H4 (cell line): ENCODE measurements at places on chromosomes 7 and 10. TPM values are rescaled to one million over a fixed set of nuclear protein-coding genes. Genes with fewer than 3 reads are reported as not detected.

DNA sequence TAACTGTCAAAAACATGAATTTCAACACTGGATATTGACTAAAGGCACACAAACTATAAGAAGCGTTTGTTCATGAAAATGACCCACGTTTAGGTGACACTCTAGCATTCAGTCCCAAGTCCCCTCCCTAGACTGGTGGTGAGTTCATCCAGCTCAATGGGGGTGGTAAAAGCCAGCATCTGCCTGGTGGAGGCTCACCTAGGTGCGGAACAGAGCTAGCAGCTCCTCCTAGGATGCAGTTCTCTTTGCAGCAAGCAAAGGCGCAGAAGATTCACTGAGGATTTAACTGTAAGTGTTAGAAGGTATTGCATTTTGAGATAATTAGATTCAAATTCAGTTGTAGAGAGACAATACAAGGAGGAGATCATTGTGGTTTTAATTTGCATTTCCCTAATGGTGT is 87.6 kb downstream of the VSTM2A start:
- no peak for DNase-seq

DNA sequence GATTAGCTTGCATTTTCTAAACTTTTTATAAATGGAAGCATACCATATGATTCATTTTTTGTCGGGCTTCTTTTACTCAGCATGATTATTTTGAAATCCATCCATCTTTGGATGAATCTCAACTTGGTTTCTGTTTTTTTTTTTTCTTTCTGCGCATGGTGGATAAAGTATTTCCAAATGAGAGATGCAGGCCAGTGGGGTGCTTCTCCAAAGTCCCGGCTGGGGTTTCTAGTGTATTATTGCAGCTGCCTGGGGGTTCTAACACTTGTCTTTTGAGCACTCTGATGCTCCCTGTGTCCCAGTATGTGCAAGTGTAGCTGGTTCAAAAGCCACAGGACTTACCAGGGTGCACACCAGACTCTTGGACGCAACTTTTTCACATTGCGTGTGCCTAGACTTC is 70.9 kb upstream of the LOXL4 start:
- DNase-seq: no peak

GRCh38 chr10:76632767-76633051 is 1004.9 kb downstream of the KCNMA1 start:
- peak; percentile 71 for DNase-seq

DNA sequence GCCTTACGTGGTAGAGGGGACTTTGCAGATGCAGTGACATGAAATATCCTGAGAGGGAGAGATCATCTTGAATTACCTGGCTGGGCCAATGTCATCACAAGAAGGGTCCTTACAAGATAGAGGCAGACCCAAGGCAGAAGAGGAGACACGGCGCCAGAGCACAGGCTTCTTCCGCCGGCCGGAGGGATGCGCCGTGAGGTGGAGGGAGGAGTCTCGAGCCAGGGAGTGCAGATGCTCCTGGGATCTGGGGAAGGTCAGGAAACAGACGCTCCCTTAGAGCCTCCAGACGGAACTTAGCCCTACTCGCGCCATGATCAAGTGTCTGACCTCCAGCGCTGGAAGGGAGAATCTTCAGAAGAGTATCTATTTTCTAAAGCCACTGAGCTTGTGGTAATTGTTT is 304.8 kb downstream of the GLRX3 start:
- no peak for DNase-seq

GRCh38 chr7:108455998-108456677 is at the start of gene NRCAM:
NRCAM (minus strand) TSS chr7:108456436; CDS start chr7:108240064, 216,372 bp downstream.
- peak; percentile 25 for DNase-seq

DNA sequence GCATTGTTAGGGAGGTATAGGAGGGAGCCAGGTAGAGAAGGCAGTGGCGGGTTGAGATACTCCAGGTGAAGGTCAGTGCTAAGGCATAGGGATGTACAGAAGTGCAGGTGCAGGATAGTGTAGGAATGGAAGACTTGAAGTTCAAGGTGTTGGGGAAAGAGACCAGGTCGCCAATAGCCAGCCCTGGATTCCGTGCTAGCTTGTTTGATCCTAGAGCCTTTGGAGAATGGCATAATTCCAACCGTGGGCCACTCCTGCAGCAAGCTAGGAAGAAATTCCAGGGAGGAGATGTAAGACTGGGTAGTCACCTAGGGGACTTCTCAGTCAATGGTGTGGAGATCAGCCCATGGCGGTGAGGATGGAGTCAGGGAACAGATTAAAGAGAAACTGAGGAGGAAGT is 272.7 kb downstream of the RPS24 start:
- DNase-seq: no peak

- peak; percentile 50 for DNase-seq
These were observed 26.5 kb downstream of the DNAJB12 start for GRCh38 chr10:72328045-72328828.

DNA sequence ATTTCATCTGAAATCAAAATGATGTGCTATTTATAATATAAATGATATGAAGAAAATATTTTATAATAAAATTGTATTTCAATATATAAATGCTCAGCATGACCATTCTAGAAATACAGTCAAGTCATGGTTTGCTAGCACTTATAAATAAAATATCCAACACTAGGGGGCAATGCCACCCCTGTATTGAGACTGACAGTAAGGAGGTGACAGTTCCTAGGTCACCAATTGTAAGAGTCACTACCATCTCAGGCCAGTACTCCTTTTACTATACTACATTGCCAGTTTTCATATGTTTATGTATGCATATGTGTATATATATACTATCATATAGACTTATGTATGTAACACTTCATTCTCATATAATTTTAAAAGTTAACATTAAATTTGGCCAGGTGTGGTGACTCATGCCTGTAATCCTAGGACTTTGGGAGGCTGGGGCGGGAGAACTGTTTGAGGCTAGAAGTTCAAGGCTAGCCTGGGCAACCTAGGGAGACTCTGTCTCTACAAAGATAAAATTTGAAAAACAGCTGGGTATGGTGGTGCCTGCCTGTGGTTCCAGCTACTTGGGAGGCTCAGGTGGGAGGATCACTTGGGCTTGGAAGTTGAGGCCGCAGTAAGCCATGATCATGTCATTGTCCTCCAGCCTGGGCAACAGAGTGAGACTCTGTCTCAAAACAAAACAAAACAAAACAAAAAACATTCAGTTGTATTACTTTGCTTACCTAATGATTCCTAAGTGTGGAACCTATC is 2.4 kb upstream of the CNOT4 start:
- DNase-seq: peak; percentile 81

- no peak for DNase-seq
These were observed 264.4 kb downstream of the ETV1 start for GRCh38 chr7:13724977-13725566.

DNA sequence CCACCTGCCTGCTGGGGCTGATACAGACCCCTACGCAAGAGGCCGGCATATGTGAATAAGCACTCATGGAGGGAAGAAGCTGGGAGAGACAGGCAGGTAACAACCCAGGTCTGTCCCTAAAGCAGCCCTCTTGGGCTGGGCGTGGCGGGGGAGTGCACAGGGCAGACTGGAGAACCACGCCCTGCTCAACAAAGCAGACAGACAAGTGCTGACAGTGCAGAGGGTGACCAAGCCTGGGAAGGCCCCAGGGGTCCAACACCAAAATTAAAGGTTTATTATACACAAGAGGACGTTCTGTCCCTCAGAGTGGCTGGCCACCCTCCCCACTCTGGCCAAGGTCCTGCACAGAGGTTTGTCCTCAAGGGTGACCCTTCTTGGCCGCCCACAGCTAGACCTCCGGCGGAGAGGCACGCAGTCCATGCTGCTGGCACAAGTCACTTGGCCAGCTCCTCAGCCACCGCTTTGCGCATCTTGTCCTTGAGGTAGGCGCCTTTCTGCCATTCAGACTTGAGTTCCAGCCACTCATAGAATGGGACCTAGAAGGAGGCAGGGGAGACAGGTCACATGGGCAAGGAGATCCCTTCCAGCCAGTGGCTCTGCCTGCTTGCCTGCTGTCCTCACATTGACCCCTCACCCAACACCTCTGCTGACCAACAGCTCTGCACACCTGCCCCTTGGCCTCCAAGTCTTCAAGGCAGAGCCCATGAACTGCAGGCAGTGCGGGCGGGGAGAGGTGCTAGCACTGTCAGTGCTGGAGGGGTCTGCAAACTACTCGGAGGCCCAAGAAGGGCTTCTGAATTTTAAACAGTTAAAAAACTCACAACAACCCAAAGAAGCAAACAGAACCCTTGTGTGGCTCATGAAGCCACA is 11.4 kb upstream of the NACAD start:
- DNase-seq: no peak

DNA sequence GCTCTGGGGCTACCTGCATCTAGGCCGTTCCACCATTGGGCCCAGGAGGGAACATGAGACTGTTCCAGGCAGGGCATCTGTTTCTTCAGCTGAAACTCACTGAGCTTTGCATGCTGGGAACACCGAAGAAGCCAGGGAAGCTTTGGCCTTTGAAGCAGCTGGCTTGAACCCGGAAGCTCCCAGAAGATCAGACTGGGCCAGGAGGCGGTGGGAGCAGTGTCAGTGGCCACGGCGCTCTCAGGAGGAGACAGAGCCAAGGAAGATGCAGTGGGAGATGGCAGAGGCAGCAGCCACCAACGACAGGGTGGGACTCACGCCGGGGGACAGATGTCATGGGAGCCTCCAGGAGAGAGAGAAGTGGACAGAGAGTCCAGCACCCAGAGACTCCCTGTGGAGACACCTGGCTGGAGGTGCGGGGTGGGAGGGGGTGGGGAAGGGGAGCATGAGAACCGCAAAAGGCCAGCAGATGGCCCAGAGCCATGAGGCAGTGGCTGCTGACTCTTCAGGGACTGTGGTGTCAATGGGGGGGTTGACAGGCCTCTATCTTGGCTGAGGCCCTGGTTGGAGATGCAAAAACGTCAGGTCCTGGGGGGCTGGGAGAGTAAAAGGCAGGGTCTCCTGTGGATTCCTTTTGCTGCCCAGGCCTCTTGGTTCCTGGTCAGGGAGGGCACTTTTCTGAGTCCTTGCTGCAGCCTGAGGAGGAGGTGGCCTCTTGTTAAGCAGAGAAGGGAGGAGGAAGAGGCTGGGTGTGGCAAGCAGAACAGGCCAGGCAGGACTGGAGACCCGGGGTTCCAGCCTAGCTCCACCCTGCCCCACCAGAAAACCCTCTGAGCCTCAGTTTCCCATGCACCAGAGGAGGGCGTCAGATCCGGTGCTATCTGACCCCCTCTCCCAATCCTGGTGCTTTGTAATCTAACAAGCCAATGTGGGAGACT is 6.3 kb upstream of the AQP1 start:
- DNase-seq: no peak

DNA sequence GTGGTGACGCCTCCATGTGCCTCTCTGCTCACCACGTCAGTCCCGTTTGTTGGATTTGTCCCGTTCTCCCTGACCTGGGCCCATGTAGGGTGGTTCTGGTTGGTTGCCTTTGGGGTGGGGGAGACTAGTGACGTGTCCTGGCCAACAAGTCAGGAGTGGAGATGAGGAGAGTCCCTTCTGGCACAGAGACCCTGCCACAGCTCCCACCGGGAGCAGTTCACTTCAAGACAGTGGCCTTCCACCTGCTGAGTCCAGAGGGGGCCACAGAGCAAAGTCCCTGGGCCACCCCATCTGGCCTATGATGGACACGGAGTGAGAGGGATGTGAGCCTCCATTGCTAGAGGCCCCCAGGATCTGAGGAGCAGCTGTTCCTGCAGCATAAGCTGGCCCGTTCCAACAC is 405.6 kb downstream of the TCERG1L start:
- no peak for DNase-seq

The AGR3 gene
- total RNA-seq: not detected in 2 replicates

The AEBP1 gene
- total RNA-seq: 0.06 TPM in 1 of 2 replicates, not detected in the other

The PIK3CG gene
- not detected in 2 replicates for total RNA-seq
